Esophagus muscularis mucosa (tissue), 4 donors: ENCODE measurements at places on chromosomes 3 and 15. TPM values are rescaled to one million over a fixed set of nuclear protein-coding genes. Genes with fewer than 3 reads are reported as not detected.

Gene MEF2A
- 63.1 TPM for total RNA-seq

Gene TUSC7
- total RNA-seq, result not detected

Gene PLAAT1
- not detected for total RNA-seq

Gene ITIH1
- total RNA-seq, result not detected

Gene DLL4
- 12.6 TPM for total RNA-seq

Gene GOLGA6L7
- not detected for total RNA-seq

Gene TRA2B
- total RNA-seq, result 85.9 TPM

Gene MKRN3
- 0.46 TPM for total RNA-seq

Gene NEK10
- 1.4 TPM for total RNA-seq

Gene GP5
- total RNA-seq, result not detected

Gene SNURF
- total RNA-seq, result 1.9 TPM

Gene MORC1
- total RNA-seq, result not detected

Gene KCNH8
- 0.11 TPM for total RNA-seq
